ENCODE measurements at places on chromosomes 1 and 21. TPM values are rescaled to one million over a fixed set of nuclear protein-coding genes. Genes with fewer than 3 reads are reported as not detected.

The HSD3B2 gene
- total RNA-seq, result 1.2 TPM

The TFF2 gene
- total RNA-seq, result 1.1 TPM

The FRRS1 gene
- total RNA-seq, result 1.2 TPM

The PLA2G2D gene
- total RNA-seq, result not detected

The SPRR2E gene
- not detected for total RNA-seq

The PPT1 gene
- total RNA-seq, result 158 TPM

The SDE2 gene
- 18.3 TPM for total RNA-seq

The MPL gene
- total RNA-seq, result not detected

The PTCH2 gene
- 0.74 TPM for total RNA-seq

The ELAVL4 gene
- total RNA-seq, result not detected

Measured in Panc1 (cell line).